ENCODE measurements at places on chromosomes 1 and 21. TPM values are rescaled to one million over a fixed set of nuclear protein-coding genes. Genes with fewer than 3 reads are reported as not detected.

- no peak for DNase-seq
Measured at GRCh38 chr1:93665015-93665414, 16.6 kb downstream of the BCAR3 start.

- no peak for DNase-seq
Measured at GRCh38 chr1:67555461-67556296, 125.5 kb upstream of the SERBP1 start.

DNA sequence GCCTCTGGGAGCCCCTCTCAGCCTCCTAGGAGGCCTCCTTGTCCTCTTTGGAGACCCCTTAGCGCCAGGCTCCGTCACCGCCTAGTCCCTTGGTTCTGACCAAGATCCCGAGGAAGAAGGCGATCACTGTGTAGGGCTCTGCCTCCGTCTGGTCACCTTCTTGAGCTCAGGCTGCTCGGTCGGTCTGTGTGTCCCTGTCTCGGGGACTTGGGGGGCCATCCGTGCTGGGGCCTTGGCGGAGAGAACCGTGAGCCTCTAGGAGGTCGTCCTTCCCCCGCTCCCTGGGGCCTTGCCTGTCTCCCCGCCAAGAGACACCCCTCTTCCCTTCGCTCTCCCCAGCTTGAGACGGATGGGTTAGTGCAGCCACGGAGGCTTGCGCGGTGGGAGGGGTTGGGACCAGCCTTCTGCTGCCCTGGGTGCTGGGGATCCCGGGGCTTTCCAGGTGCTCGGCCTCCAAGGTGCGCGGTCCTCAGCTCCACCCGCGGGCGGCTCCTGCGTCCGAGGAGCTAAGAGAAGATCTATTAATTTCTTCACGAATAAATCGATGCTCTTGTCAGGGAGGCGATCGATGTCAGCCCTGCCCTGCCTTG is 701 bp upstream of the INSRR start:
- peak; percentile 32 for DNase-seq

Gene LRP8
- 9.1 TPM for total RNA-seq

GRCh38 chr1:210535761-210536160 is 207.1 kb downstream of the HHAT start:
- DNase-seq = no peak

- DNase-seq = no peak
Measured at GRCh38 chr1:184157394-184157742, 105.8 kb downstream of the TSEN15 start.

GRCh38 chr1:164604541-164604940 is 45.6 kb downstream of the PBX1 start:
- no peak for DNase-seq

Gene SPATA6
- total RNA-seq = 27.9 TPM

Gene FAM131C
- not detected for total RNA-seq

DNA sequence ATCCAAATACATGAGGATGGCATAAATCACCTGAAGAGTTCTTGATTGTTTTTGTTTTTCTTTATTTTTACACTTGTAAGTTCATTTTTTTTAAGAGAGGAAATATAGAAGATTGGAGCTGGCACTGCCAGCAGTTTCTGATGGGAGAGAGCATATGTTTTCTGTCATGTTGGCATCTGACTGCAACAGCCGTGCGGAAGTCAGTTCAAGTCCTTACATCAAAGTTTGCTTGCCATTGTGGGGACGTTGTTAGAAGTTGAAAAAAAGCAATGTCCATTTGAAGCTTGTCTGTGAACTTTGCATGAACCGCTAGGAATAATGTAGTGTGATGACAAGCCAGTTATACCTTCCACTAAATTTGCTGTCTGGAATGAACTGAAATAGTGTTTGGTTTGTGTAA is 126.5 kb upstream of the USH2A start:
- DNase-seq = no peak

GRCh38 chr1:183019860-183020259 is 3.4 kb upstream of the LAMC1 start:
- no peak for DNase-seq

DNA sequence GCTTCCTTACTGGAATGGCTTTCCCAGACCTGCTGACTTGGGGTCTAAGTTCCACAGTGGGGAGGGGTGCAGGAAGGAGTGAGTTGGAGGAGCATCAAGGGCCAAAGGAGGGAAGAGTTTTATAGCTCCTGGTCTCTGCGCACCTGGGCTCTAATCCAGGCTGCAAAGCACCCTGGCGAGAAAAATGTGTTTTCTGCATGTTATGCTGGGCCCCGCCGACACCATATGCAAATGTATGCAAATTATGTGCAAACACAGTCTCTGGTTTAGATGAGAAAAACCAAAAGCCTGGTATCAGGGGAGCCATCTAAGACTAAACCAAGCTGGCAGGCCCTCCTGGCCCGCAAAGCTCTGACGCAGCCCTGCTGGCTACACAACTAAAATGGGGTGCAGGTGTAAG is 95.0 kb downstream of the VWA5B1 start:
- no peak for DNase-seq

DNA sequence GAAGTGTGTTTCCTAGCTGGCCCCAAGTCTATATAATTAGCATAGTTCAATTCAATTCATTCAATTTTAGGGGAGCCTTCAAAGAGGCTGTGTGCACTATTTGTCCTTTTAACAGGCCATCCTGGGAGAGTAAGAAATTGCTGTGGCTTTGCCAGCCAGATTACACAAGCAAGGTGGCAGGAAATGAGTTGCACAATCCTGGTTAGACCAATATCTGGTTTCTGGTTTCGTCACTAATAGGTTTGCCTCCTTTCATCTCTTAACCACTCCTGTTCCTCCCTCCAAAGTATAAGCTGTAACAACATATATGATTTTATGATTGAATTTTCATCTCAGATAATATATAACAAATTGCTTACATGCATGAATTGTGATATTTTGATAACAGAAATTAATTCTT is 84.1 kb upstream of the NEGR1 start:
- DNase-seq = no peak

DNA sequence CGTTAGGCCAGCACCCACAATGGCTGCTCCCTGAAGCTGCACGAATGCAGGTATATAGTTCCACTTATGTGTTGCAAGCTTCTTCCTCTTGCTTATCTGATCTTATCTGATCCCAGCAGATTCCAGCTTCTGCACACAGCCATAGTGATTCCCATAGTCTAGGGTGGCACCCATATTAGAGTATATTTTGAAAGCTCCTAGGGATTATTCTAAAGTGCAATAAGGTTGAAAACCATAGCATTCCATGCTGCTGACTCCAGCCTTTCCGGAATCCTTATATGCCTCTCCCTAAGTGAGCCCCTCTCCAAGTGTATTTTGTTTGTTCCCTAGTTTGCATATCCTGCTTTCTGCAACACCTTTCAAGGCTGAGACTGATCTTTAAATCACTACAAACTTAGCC is 432.0 kb downstream of the SETD4 start:
- no peak for DNase-seq

Gene RAB3B
- 0.69 TPM for total RNA-seq

GRCh38 chr1:200634261-200635122 is 13.9 kb upstream of the KIF14 start:
- no peak for DNase-seq

DNA sequence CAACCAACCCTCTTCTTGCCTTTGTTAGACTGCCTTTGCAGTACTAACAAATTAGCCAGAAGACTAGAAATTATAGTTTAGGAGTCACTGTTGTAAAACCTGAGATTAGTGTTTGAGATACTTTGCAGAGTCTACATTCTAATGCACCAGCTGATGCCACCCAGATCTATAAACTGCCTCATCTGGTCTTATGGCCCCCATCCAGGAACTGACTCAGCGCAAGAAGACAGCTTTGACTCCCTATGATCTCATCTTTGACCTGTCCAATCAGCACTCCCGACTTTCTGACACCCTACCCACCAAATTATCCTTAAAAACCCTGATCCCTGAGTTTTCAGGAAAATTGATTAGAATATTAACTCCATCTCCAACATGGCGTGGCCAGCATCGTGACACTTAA is 334.6 kb downstream of the RGS7 start:
- DNase-seq = no peak

Gene SHE
- 35.9 TPM for total RNA-seq

DNA sequence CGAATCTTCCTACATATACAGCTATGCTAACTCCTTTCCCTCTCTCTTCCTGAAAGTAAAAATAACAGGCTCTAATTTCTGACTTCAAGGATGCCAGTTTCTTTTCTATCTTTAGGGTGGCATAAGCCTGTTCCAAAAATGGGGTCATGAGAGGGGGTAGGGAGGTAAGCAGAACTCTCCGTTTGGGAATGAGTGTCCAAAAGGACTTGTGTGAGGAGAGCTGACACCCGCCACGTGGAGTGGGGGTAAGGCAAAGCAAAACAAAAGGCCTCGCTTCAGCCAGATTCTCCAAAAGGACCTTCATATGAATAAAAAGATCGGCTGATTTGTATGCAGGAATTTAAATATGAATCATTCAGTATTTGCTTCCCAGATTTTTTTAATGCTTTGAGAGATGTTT is 28.6 kb downstream of the PLPPR4 start:
- no peak for DNase-seq

DNA sequence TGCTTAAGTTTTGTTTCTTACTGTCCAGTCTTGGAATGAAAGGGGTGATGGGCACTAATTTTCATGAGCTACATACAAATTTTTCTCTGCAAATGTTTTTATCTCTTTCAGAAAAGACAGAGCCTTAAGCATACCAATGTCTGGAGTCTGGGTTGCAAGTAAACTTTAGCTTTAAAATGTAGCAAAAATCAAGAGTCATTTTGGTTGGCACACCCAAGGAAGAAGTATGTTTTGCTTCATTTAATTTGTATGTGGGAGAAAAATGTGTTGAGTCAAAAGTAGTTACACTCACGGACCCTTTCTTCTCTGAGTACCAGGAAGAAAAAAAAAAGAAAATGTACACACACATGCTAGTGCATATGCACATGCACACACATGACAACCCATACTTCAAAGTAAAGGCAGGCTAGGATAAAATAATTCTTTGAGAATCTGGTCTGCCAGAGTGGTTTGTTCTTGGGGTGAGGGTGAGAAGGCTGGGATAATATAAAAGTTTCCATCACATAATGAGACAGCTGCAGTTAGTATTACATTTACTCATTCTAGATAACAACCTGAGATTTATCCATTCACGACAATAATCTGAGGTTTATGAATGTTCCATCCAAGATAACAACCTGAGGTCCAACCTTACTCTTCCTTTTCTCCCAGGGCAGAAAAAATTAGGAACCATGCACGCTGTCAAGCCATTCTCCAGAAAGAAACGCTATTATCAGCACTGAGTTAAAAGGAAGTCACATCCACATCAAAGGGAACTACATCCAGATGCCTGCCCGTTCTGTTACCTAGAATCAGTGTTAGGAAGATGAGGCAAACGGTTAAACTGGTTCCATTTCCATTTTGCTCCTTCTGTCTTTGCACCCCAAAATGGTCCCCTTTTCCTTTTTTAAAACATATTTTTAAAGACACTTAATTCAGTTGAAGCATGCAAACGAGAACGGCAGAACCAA is 9.3 kb downstream of the DPYD start:
- DNase-seq = no peak

GRCh38 chr1:174693085-174693484 is 245.3 kb downstream of the GPR52 start:
- no peak for DNase-seq

Gene YIPF1
- 15.1 TPM for total RNA-seq

GRCh38 chr1:44777969-44778635 is 2.8 kb downstream of the RPS8 start:
- DNase-seq = no peak

- no peak for DNase-seq
Measured at GRCh38 chr1:102190429-102190828, 193.7 kb upstream of the OLFM3 start.

GRCh38 chr1:158969855-158970254 is 38.5 kb downstream of the PYHIN1 start:
- DNase-seq = no peak

GRCh38 chr1:229984310-229984991 is 82.6 kb upstream of the GALNT2 start:
- DNase-seq = no peak

- no peak for DNase-seq
Measured at GRCh38 chr1:162530307-162530987, 31.1 kb upstream of the UAP1 start.

Gene AMY2A
- total RNA-seq = not detected

DNA sequence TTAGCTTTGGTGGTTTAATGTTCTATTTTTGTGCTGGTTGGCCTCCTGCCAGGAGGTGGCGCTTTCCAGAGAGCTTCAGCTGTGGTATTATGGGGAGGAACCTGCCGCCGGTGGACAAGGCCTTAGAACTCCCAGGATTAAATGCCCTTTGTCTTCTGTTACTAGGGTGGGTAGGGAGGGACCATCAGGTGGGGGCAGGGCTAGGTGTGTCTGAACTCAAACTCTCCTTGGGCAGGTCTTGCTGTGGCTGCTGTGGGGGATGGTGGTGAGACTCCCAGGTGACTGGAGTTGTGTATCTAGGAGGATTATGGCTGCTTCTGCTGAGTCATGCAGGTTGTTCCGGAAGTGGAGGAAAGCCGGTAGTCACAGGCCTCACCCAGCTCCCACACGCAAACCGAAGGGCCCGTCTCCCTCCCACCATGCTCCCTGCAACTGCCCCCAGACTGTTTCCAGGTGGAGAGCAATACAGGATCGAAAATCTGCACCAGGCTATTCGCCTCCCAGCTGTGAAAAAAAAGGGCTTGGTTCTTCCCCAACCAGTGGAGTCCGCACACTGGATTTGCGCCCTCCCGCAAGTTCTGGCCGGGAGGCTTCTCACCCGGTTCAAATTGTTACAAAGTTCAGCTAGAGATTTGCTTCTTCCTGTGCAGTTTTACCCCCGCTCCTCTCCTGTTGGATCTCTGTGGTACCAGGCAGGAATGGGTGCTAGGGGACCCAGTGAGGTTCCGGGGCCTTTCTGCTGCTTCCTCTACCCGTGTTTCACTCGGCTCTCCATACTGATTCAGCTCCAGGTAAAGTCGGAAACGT is 220.5 kb downstream of the CENPF start:
- DNase-seq = no peak

DNA sequence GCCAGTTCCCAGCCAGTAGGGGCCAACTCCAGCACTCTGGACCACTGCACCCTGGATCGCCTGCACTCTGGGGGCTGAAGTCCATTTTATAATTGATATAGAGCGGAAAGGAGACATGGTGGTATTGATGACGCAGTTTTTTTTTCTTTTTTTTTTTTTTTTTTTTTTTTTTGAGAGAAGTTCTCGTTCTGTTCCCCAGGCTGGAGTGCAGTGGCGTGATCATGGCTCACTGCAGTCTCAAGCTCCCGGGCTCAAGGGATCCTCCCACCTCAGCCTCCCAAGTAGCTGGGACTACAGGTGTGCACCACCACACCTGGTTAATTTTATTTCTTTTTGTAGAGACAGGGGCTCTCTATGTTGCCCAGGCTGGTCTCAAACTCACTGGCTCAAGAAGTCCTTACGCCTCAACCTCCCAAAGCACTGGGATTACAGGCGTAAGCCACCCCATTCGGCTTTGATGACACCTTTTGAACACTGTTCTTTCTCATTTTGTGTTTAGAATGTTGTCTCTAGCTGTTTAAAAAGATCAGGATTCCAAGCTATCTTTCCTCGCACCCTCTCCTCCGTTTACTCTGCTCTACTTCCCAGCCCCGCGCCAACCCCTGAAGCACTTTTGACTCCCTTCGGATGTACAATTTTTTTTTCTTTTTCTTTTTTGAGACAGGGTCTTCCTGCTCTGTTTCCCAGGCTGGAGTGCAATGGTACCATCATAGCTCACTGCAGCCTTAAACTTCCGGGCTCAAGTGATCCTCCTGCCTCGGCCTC is 960 bp downstream of the MX2 start:
- DNase-seq = no peak

Gene LYPD8
- not detected for total RNA-seq
